Stomach (tissue), 19 donors: ENCODE measurements at places on chromosomes 13 and 19. TPM values are rescaled to one million over a fixed set of nuclear protein-coding genes. Genes with fewer than 3 reads are reported as not detected.

CEACAM21 gene
- total RNA-seq, result not detected

GRCh38 chr13:21850013-21851006, 179.4 kb downstream of the FGF9 start:
- H3K27me3 ChIP-seq, result no peaks in the 10 kb centered on the region
- H3K4me3 ChIP-seq, result no peak overlapping the region
- H3K4me1 ChIP-seq, result no peaks in the 10 kb centered on the region
- DNase-seq, result no peak
- H3K27ac ChIP-seq, result no peak overlapping the region

- peaks cover 8% of the 10 kb centered on the region for H3K36me3 ChIP-seq
- DNase-seq, result peak; percentile 18
- peaks cover 13% of the 10 kb centered on the region for H3K4me1 ChIP-seq
- H3K27ac ChIP-seq, result peak overlapping the region; percentile 94
These were observed 1.3 kb downstream of the ZNF780A start for GRCh38 chr19:40089462-40089861.

GRCh38 chr19:32877977-32878745, 8.6 kb upstream of the SLC7A9 start:
- H3K4me1 ChIP-seq, result no peaks in the 10 kb centered on the region
- no peak overlapping the region for H3K4me3 ChIP-seq
- H3K36me3 ChIP-seq, result peaks cover 38% of the 10 kb centered on the region
- H3K27ac ChIP-seq, result no peak overlapping the region
- no peaks in the 10 kb centered on the region for H3K27me3 ChIP-seq
- no peak for DNase-seq
